ENCODE measurements at places on chromosomes 2 and 18.

- no peak for DNase-seq
These were observed 85.2 kb downstream of the PRELID3A start for GRCh38 chr18:12492907-12493306.

DNA sequence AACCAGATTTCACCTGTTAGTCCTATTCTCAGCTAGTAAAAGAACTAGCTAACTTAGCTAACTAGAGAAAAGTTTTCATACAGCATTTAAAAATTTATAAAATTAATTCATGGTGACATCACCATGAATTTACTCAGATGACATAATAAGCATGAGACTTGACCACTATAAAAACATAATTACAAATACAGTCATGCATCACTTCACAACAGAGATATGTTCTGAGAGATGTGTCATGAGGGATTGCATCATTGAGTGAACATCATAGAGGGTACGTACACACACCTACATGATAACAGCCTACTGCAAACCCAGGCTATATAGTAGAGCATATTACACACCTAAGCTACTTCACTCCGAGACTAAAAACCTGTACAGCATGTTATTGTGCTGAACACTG, 481.3 kb upstream of the CHAC2 start:
- no peak for DNase-seq

GRCh38 chr18:48621240-48621639, 82.4 kb downstream of the CTIF start:
- DNase-seq, result no peak

GRCh38 chr2:33595385-33595784, 3.7 kb downstream of the FAM98A start:
- DNase-seq, result no peak

- no peak for DNase-seq
These were observed 4.1 kb downstream of the CYRIA start for GRCh38 chr2:16661526-16661925.

GRCh38 chr2:136248242-136248641, 130.3 kb upstream of the CXCR4 start:
- DNase-seq, result no peak

Data from Right ventricle myocardium superior (tissue), 1 donor.